T-helper 1 cell treated with Interleukin-12 subunit alpha and Interleukin-12 subunit beta and Interleukin-4 antibody, amounts not matched to agents 30 ng/mL and 1 ng/mL, for 36 hours (primary cell): ENCODE measurements at places on chromosomes 11 and 22. TPM values are rescaled to one million over a fixed set of nuclear protein-coding genes. Genes with fewer than 3 reads are reported as not detected.

Gene APOA4
- total RNA-seq, result not detected in 2 replicates

Gene PATE4
- total RNA-seq, result not detected in 2 replicates

Gene UBQLN3
- 0.20 TPM in 1 of 2 replicates, not detected in the other for total RNA-seq

Gene PDE2A
- 0.81 and 0.90 TPM in 2 replicates for total RNA-seq

Gene GAB4
- total RNA-seq, result not detected in 2 replicates

Gene ARHGEF17
- not detected in 2 replicates for total RNA-seq

Gene PRAME
- not detected in 2 replicates for total RNA-seq

Gene MMP11
- 0.27 and 0.49 TPM in 2 replicates for total RNA-seq

Gene KDELR3
- 0.95 and 0.98 TPM in 2 replicates for total RNA-seq

Gene SPDYC
- total RNA-seq, result not detected in 2 replicates

Gene PARVG
- total RNA-seq, result 128 and 129 TPM in 2 replicates
